G401 (cell line): ENCODE measurements at places on chromosomes 16 and 17. TPM values are rescaled to one million over a fixed set of nuclear protein-coding genes. Genes with fewer than 3 reads are reported as not detected.

SLC43A2 gene
- 22.1 and 39.7 TPM in 2 replicates for total RNA-seq

SLC38A8 gene
- not detected in 2 replicates for total RNA-seq

CCR7 gene
- total RNA-seq = not detected in 2 replicates

CCDC40 gene
- total RNA-seq = 13.7 and 14.4 TPM in 2 replicates

C16orf96 gene
- total RNA-seq = 0.17 TPM in 1 of 2 replicates, not detected in the other

CRHR1 gene
- total RNA-seq = not detected in 2 replicates

ABCA9 gene
- total RNA-seq = not detected in 2 replicates

IRF8 gene
- total RNA-seq = not detected in 2 replicates

TRPV3 gene
- total RNA-seq = 0.25 and 0.61 TPM in 2 replicates

PLCG2 gene
- 34.8 and 42.4 TPM in 2 replicates for total RNA-seq

CMTM2 gene
- total RNA-seq = not detected in 2 replicates

RAB37 gene
- 1.4 and 4.2 TPM in 2 replicates for total RNA-seq

CD300H gene
- total RNA-seq = not detected in 2 replicates

ZNF750 gene
- total RNA-seq = not detected in 2 replicates

TEKT5 gene
- total RNA-seq = not detected in 2 replicates

PGS1 gene
- 16.3 and 43.0 TPM in 2 replicates for total RNA-seq

PAGR1 gene
- total RNA-seq = 69.9 and 78.4 TPM in 2 replicates

KRTAP17-1 gene
- not detected in 2 replicates for total RNA-seq

TMIGD1 gene
- total RNA-seq = not detected in 2 replicates

UTS2R gene
- total RNA-seq = 1.5 TPM in 1 of 2 replicates, not detected in the other

CHST4 gene
- total RNA-seq = not detected in 2 replicates

NPW gene
- not detected in 2 replicates for total RNA-seq

ATP6V0D1 gene
- 91.8 and 119 TPM in 2 replicates for total RNA-seq

BCO1 gene
- total RNA-seq = not detected in 2 replicates

WFIKKN2 gene
- total RNA-seq = 0.62 TPM in 1 of 2 replicates, not detected in the other

ADAM11 gene
- total RNA-seq = 16.4 and 21.6 TPM in 2 replicates

PRPF8 gene
- total RNA-seq = 157 and 202 TPM in 2 replicates

KRT12 gene
- not detected in 2 replicates for total RNA-seq

CYGB gene
- total RNA-seq = 3.1 and 3.3 TPM in 2 replicates

CD300LB gene
- not detected in 2 replicates for total RNA-seq

ETV4 gene
- 30.9 and 31.5 TPM in 2 replicates for total RNA-seq

DCUN1D3 gene
- total RNA-seq = 3.4 and 8.6 TPM in 2 replicates

CACNG1 gene
- not detected in 2 replicates for total RNA-seq

APOH gene
- total RNA-seq = not detected in 2 replicates

WNT3 gene
- not detected in 2 replicates for total RNA-seq

KLHL10 gene
- not detected in 2 replicates for total RNA-seq

DHRS7C gene
- not detected in 2 replicates for total RNA-seq

KRTAP1-1 gene
- not detected in 2 replicates for total RNA-seq

SLC12A3 gene
- total RNA-seq = 0.25 TPM in 1 of 2 replicates, not detected in the other

RNF227 gene
- 3.5 and 16.7 TPM in 2 replicates for total RNA-seq

IGF2BP1 gene
- total RNA-seq = 63.0 and 86.2 TPM in 2 replicates

TRAP1 gene
- 75.6 and 93.8 TPM in 2 replicates for total RNA-seq

SLC16A5 gene
- total RNA-seq = 11.0 and 25.5 TPM in 2 replicates

RNU2-1 gene
- not detected in 2 replicates for total RNA-seq

KRTAP9-3 gene
- not detected in 2 replicates for total RNA-seq

SMTNL2 gene
- not detected in 2 replicates for total RNA-seq

CCL3 gene
- not detected in 2 replicates for total RNA-seq

AMFR gene
- 77.0 and 94.4 TPM in 2 replicates for total RNA-seq

PDE6G gene
- total RNA-seq = 0.80 TPM in 1 of 2 replicates, not detected in the other

USP43 gene
- total RNA-seq = 2.8 and 3.0 TPM in 2 replicates

CCL1 gene
- total RNA-seq = not detected in 2 replicates

PIPOX gene
- 4.7 TPM in 1 of 2 replicates, not detected in the other for total RNA-seq

C17orf78 gene
- total RNA-seq = not detected in 2 replicates

DPEP2 gene
- total RNA-seq = 0.31 TPM in 1 of 2 replicates, not detected in the other

KRT15 gene
- not detected in 2 replicates for total RNA-seq

MT1E gene
- not detected in 2 replicates for total RNA-seq

TM4SF5 gene
- total RNA-seq = not detected in 2 replicates

CACNB1 gene
- total RNA-seq = 6.4 and 7.6 TPM in 2 replicates
